AG09319 (cell line): ENCODE measurements at places on chromosomes 16 and 17.

DNA sequence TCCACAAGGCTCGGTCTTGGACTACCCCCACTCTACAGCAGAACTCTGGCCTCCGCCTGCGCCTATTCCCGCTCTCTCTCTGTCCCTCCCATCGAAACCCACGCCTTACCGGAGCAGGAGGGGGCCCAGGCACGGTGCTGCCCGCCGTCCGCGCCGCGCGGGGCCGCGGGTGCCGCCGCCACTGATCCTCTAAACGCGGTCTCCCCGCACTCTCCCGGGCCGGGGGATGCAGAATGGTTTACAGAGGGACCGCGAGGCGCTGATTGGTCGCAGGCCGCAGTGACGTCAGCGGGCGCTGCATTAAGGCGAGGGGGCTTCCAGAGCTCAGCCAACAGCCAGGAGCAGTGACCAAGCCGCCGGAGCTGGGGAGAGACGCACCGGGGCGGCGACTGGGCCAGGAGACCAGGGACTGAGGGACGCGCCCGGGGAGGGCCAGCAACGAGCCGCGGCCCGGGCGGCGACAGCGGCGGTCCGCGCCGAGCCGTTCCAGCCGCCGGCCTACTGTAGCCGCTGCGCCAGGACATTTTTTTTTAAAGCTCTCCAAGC lies 747 bp upstream of the LHX1 start:
- DNase-seq: no peak

- DNase-seq: no peak
Measured at GRCh38 chr16:57735755-57736418, at the start of gene KATNB1. Gene KATNB1 (plus strand): TSS chr16:57735770. CDS start chr16:57737244, 1,474 bp downstream.

GRCh38 chr16:49148410-49148809 lies 133.2 kb downstream of the CBLN1 start:
- DNase-seq: no peak

DNA sequence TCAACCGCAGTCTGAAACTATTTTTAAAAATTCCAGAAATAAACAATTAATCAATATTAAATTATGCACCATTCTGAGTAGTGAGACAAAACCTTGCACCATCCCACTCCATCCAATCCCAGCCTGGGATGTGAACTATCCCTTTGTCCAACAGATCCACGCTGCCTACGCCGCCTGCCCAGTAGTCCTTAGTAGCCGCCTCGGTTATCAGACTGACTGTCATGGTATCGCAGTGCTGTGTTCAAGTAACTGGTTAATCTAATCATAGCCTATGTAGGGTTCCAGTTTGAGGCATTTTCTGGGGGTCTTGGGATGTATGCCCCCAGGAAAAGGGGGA lies 437.7 kb downstream of the HS3ST3B1 start:
- no peak for DNase-seq

DNA sequence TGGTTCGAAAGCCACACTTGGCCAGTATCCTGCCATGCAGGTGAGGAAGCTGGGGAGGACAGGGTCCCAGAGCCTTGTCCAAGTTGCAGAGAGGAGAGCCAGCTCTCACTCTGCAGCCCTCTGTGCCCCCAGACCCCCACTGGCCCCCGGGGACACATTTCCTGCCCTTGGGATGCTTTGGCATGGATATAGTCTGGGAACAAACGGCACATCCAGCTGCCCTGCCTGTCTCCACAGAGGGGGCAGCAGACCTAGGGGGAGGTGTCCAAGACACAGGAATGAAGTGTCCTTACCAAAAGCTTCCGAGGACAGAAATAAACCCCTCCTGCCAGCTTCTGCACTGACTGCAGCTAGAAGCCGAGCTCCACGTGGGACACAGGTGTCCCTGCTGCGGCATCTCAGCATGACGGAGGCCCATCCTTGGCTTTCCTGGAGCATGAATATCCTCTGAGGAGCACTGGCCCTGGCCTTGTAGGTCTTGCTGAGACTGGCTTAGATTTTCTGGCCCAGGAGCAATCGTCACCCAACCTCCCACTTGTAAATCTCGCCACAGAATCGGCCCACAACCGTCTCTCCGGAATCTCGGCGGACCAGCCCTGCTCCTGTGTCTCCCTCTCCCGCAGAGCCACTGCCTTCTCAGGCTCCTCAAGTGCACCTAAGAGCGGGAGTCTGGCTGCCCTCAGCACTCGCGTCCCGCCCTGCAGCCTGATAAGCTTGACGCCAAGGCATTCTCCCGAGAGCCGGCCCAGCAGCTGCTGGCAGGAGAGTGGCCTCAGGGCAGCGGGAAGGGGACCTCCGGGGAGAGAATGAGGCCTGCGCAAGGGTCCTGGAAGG lies 1.1 kb upstream of the CAPN15 start:
- DNase-seq: no peak

GRCh38 chr16:56263711-56264608 lies 72.7 kb downstream of the GNAO1 start:
- no peak for DNase-seq

- no peak for DNase-seq
Measured at GRCh38 chr16:53611179-53611696, 92.4 kb downstream of the RPGRIP1L start.

DNA sequence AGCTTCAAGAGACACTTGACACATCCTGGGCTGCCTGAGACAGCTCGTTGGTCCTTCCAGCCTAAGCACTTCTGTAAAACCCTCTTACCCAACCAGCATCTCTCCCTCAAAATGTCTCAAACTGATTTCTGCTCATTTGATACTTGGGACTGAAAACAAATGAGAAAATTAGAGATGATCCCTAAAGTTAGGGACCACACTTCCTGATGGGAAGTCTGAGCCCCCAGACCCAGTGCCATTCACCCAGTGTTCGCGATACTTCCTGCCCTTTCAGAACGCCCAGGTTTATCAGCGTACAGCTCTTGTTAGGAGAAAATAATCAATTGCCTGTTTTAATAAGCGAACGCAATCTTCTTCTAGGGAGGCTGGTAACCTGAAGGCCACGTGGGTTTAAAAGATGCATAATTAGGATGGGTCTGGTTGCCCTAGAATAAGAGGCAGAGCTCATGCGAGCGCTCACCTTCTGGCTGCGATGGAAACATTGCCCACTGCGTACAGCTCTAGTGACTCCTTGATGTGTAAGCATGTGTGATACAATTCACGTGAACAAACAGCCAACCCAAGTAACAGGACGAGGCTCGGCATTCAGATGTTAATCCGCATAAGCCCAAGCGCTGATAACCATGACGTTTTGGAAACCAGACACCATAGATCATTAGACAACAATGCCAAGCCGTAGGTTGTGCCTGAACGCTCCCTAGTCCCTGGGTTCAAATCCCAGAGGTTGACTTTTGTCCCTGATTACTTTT lies 213.1 kb downstream of the FOXL1 start:
- DNase-seq: no peak

DNA sequence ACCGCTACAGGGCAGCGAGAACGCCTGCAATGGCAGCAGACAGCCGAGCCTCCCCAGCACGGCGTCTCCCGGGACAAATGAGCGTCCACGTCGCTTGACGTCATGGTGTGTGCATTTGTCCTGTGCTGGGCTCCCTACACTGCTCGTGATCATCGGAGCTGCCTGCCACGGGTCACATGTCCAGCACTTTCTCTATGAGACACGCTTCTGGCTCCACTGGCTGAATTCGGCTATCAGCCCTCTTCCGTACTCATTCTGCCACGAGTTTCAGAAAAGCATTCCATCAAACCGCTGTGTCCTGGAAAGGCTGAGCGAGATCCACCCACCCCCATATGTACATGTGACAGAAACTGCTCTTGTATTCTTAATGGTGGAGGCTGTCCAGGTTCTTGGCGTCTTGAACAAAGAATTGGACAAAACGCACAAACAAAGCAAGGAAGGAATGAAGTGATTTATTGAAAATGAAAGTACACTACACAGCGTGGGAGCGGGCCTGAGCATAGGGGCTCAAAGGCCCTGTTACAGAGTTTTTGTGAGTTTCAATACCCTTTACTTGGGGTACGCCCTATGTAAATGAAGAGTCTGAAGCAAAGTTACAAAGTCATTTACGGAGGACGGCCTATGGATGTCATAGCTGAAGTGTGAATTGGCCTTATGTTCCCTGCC lies 28.5 kb upstream of the SHCBP1 start:
- DNase-seq: no peak

GRCh38 chr17:50476545-50477315 lies 1.9 kb upstream of the RSAD1 start:
- no peak for DNase-seq

DNA sequence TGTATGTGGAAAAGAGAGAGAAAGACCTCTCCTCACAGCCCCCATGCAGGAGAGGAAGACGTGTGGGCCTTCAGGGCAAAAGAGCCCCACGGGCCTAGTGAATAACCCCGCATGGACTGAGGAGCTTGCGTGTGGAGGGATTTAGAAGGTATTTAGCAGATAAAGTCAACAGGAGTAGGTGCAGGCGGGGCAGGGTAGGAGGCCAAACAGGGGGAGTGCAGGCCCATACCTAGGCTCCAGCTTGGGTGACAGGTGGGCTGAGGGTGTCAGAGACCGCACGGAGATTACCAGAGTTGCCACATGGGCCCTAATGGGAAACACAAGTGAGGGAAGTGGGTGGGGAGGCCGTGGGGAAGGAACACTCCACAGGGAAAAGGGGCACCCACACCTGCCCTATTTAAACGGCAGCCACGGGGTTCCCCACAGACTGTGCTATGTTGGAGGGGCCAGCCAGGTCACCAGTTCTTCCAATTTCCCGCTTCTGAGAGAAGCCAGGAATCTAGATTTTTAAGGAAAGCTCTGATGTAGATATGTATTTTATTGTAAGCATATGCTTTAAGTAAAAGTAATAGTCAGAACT lies 8.2 kb upstream of the CNGB1 start:
- no peak for DNase-seq

DNA sequence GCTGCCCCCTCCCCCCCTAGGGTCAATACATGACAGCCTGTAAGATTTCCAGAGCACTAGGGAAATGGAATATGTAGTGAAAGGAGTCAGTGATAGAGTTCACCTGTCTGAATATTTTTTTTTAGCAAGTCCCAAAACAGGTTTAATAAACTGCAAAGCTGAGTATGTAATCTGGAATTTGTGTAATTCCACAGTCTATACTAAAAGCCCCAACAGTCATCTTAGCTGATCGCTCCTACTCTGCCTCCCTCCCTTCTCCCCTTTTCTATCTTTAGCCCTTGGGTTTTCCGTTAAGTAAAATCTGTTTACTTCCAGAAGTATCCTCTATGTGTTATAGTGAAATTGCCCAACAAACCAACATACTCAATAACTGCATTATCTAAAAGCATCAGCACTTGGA lies 3.5 kb downstream of the CDH13 start:
- no peak for DNase-seq

GRCh38 chr17:7249830-7250229 lies 1.7 kb downstream of the CTDNEP1 start:
- DNase-seq: no peak

DNA sequence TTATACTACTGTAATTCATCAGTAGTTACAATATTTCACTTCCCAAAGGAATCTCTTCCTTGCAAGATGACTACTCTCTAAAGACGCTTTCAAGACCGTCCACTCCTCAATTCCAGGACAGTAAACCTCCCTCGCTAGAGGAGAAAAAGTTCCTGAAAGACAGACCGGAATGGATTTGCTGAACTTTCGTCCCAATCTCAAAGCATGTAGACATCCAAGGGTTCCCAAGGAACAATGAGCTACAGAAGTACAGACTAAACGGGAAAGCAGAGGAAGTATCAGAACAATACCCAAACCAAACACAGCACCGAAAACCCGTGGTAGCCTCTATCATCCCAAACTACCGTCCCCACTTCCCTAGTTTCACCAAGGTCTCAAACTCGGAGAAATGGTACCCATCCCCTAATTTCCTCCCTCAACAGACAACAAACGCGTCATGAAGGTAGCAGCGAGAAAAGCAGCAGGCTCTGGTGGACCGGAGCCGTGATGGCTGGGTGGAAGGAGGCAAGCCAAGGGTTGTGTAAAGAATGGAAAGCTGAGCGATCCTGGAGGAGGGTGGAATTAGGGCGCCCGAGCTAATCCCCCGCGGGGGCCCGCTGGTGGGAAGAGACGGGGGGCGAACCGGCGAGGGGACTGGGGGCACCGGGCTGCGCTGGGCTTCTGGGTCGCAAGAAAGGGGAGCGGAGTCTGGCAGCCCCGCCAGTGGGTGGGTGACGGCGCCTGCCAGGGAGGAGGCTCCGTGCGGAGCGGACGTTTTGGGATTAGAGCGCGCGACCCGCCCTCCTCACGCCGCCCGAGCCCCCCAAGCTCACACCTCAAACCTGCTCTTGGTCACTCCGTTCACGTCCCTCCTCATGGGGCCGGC lies 647 bp downstream of the FBXL20 start:
- DNase-seq: no peak

DNA sequence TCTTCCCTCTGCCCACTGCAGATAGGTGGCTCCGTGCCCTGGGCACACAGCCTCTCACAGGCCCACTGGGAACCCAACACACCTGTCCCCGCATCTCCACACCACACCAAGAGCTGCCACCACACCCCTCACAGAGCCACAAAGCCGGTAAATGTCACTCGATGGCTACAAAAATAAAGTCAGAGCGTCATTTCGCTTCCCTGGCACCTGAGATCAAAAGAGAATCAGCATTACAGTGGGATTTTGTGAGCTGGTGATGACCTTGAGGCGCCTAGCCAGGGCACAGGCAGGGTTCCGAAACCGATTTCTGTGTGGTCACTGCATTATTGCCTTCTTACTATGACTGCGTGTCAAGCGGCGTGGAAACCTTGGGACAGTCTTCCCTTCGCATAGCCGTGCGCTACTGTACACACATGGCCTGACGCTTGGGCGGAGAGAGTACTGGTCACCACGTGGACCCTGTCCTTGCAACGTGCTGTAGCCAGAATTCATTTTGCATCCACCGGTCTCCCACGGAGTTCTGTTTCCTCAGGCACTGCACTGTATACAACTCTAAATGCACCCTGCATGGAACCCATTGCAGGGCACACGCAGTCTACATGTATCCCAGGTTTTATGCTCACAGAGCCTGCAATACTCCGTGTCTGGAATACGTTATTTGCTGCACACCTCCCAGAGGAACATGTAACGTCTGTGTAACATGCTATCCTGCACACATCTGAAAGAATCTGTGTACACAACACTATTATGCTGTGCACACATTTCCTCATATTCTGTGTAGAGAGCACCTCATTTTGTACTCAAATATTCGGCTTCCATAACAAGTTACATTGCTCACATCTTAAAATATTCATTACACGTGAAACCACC lies 5.8 kb upstream of the FOXF1 start:
- no peak for DNase-seq

DNA sequence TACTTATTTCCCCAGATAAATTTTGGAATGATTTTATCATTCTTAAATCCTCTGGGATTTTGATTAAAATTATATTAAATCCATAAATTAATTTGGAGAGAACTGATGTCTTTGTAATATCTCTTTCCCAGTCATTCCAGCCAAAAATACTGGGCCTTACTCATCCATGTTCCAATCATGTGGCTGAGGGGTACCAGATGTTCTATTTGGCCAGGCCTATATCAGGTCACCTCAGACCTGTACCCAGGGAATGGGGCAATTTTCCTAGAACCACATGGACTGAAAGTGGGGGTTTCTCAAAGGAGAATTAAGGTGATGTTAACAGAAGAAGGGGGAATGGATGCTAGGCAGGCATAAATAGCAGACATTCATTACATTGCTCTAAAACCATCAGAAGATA lies 7.5 kb downstream of the SNTB2 start:
- no peak for DNase-seq

- DNase-seq: no peak
Measured at GRCh38 chr16:83963277-83964119, 4.5 kb upstream of the NECAB2 start.
